AG09319 (cell line): ENCODE measurements at places on chromosomes 2 and 18.
A peak's percentile ranks its signal among the peaks of the same experiment; 100 is the strongest.

DNA sequence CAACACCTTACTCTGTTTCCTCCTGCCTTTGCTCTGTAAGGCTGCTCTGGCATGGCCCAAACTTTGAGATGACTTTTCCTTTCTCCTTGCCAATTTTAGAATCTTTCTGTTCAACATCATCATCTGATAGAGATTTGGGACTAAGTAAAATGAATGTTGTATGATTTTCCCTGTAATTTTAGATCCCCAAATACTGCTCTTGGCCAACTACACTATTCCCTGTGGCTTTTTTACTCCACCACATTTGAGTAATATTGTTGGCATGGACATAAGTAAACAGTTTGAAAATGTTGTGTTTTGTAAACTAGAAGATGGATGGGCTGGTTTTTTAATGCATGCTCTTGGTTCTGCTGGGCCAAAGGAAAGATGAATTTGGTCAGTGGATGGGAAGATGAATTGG, 12.1 kb downstream of the LTBP1 start:
- no peak for DNase-seq

GRCh38 chr18:50687491-50687890, 127.6 kb downstream of the MAPK4 start:
- DNase-seq = no peak

DNA sequence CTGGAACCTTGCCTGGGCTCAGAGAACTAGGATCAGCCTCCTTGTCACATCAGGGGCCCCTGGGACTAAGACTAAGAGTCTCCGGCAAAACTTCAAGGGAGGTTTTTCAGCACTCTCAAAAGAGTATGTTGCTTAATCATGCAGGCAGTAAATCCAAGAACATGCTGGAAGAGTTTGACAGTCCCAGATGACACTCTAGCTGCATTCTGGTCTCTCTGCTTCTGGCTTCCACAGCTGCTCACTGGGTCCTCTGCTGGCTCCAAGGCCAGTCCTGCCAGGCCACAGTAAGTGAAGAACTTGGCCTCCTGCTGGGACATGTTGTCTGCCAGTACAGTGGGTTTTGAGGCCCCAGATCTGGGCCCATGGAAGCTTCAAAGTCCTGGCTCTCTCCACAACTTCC, 45.2 kb upstream of the IL1RL1 start:
- DNase-seq = no peak

DNA sequence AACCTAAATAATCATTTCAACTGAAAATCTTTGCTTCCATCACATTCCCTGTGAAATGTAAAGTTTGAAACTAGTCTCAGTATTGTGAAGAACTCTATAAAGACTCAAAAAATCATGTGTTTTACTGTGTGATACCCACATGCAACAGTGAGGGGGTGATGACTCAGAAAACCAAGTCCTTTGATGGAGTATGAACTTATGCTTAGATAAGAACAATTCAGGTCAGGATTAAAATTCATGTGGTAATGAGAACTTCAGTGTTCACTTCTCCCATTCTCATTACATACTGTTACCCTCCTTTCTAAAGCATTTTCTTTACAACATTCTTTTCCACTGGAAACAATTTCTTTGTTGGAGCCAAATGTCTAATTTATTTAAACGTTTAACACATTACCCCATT, 360.2 kb downstream of the FSIP2 start:
- DNase-seq = no peak

DNA sequence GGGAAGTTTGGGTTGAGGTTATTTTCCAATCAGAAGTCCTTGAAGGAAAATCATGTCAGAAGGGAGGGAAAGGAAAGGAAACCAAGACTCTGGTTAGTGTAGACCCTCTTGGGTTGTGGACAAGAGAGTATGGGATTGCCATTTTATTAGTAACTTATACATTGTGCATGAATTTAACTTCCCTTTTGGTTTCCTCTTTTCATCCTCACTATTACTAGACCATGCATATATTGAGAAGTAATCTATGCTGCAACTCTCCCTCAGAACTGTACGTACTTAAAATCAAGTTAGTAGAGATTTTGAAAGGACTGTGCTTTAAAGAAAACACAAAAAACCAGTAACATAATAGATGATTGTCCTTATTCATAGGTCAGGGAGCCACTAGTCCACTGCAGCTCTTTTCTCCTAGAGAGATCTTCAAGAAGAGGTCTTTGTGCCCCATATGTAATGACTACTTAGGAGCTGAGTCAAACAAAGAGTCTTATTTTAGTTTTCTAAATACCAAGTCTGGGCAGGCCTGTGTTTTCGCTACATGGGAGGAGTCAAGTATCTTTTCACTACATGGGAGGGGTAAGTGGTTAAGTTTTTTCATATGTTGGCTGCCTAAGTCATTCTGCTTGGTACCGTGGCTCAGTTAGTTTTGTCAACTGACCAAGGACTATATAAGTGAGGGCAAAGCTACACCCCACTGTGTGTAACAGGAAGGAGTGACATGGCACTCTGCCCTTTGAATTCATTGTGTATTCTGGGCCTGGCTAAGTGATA, 25.2 kb upstream of the FAM117B start:
- DNase-seq = no peak

DNA sequence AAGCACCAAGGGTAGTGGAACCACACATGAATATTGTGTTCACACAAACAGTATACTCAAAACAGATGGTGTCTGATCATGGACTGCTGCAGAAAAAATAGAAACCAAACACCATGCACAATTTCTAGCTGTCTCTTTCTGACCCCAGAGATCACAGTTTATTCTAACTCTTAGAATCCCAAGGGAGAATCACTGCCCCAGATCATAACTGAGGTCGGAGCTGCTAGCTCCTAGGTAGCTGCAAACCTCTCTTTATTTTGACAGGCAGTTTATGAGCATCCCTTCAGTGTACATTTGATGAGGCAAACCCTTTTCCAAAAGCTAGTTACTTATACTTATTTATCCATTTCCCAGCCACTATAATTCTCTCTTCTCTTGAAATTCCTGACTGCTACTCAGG, 439.1 kb upstream of the HNMT start:
- no peak for DNase-seq

GRCh38 chr2:99770876-99771275, 281.1 kb upstream of the REV1 start:
- no peak for DNase-seq

- no peak for DNase-seq
These were observed 34.2 kb downstream of the FAM178B start for GRCh38 chr2:96952016-96952750.

DNA sequence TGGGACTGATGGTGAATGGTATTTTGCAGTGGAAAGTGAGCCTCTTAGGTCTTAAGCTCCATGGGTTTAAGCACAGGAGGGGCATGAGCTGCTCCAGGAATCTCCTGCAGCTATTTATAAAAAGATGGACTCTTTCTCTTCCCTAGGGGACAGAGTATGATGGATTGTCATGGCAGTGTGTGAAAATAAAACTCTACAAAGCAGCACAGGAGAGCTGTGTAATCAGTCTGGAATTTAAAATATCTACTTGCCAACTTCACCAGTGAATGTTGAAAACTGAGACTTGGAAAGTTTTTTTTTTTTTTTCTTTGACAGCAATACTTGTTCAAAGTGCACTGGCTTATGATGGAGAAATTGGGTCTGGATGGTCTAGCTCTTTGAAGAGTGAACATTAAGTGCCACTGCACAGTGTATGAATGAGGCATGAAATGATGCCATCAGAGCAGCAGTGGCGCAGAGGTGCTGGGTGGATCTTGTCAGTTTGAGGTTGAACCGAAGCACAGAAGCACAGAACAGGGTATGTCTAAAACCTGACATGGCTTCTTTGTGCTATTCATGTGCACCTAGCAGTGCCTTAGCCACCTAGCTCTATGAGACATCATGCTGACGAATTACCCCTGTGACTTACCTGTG, 245.4 kb downstream of the PTPRM start:
- peak; percentile 30 for DNase-seq

- no peak for DNase-seq
These were observed 119.0 kb upstream of the ARHGAP28 start for GRCh38 chr18:6610466-6610865.

DNA sequence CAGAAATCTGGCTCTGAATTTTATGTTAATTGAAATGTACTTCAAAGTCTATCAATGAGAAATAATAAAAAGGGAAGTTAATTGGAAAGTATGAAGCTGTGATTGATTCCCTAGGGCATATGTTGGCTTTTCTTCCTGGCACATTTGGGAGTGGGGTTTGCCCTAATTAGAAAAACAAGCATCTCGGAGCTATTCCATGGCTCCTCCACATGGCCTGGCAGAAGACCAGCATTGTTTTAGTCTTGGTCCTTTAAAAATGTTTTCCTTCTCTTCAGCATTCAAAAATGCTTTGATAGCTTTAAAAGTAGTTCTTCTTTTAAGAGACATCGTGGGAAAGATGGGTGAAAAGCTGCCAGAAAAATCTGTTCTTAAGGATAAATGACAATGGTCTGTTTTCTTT, 445.5 kb upstream of the PKDCC start:
- DNase-seq = no peak

- no peak for DNase-seq
These were observed 152.1 kb downstream of the PXDN start for GRCh38 chr2:1591978-1592907.

- DNase-seq = no peak
These were observed 221.1 kb downstream of the INSIG2 start for GRCh38 chr2:118309257-118309945.

- no peak for DNase-seq
These were observed 158.6 kb upstream of the LTBP1 start for GRCh38 chr2:32788114-32788513.

GRCh38 chr2:69340101-69340775, 46.8 kb downstream of the GFPT1 start:
- no peak for DNase-seq

DNA sequence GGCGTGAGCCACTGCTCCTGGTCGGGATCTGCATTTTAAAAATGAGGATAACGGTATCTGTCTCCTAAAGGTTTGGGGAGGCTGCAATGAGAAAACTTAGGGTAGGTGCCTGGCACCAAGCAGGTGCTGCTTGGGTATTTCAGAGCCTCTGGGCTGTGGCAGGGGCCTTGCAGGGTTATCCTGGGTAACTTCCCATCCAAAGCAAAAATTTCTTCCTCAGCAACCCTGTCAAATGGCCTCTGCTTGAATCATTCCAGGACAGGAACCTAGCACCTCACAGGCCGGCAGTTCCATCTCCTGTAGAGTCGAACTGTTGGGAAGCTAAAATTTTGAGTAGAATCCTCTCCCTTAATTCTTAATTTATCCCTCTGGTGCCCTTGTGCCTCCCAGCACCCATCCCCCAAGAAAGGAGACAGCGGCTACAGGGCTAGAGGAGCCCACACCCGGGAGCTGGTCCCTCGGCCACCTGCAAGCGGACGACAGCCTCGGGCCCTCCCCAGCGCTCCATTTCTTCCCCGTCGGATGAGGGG, 868 bp downstream of the CGREF1 start:
- DNase-seq = no peak

GRCh38 chr2:3279236-3279960, 98.2 kb downstream of the EIPR1 start:
- no peak for DNase-seq

DNA sequence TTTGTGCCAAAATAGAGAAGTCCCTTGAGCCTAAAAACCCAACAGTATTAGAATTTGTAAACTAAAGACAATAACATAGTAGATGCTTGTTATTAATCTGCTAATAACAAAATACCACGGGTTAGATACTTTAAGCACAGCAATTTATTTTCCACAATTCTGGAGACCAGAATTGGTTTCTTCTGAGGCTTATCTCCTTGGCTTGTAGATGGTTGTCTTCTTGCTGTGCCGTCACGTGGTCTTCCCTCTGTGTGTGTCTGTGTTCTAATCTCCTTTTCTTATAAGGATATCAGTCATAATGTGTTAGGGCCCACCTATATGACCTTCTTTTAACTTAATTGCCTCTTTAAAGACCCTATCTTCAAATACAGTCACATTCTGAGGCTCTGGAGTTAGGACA, 260.1 kb downstream of the CYRIA start:
- no peak for DNase-seq

GRCh38 chr2:207126724-207127308, 38.9 kb downstream of the KLF7 start:
- no peak for DNase-seq

- DNase-seq = no peak
These were observed 502.0 kb downstream of the SLC4A3 start for GRCh38 chr2:220129391-220129790.

GRCh38 chr18:46431522-46432171, 225.4 kb downstream of the LOXHD1 start:
- no peak for DNase-seq

DNA sequence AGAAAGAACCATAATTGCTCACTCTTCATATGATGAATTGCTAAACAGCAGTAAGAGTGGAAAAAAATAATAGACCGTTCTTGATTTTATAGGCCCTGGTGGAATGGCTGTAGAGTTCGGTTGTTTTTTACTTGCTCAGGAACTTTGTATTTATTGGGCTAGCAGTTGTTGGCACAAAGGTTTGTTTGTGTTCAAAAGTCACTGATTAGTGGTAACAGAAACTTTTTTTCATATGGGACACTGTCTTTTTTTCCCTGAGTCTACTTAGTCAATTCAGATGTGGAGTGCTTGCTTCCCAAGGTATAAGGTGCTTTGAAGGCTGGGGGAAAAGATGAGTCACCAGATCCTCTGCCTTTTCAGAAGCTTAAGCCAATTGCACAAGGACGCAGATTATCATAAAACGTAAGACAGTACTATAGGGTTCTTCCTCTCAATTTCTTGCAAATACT, 25.8 kb downstream of the PHLPP1 start:
- DNase-seq = no peak

- DNase-seq = peak; percentile 8
These were observed 189.5 kb downstream of the TFCP2L1 start for GRCh38 chr2:121095257-121096080.

- no peak for DNase-seq
These were observed 41.6 kb upstream of the GORASP2 start for GRCh38 chr2:170887496-170887895.

- no peak for DNase-seq
These were observed 176.0 kb downstream of the CTIF start for GRCh38 chr18:48714873-48715272.

DNA sequence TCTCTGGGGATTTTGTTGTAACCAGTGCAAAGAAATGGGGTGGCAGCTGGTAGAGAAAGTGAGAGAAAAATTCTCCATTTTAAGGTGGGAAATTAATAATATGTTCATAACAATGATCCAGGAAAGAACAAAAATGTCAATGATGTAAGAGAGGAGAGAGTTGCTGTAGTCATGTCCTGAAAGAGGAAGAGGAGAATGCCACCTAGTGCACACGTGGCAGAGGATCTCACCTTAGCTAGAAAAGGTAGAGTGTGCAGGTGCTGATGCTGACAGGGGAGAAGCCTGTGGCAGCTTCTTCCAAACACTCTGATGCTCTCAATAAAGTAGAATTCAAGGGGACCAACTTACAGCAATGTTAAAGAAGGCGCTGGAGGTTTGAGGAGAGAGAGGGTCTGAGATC, 282.9 kb upstream of the PKDCC start:
- no peak for DNase-seq

DNA sequence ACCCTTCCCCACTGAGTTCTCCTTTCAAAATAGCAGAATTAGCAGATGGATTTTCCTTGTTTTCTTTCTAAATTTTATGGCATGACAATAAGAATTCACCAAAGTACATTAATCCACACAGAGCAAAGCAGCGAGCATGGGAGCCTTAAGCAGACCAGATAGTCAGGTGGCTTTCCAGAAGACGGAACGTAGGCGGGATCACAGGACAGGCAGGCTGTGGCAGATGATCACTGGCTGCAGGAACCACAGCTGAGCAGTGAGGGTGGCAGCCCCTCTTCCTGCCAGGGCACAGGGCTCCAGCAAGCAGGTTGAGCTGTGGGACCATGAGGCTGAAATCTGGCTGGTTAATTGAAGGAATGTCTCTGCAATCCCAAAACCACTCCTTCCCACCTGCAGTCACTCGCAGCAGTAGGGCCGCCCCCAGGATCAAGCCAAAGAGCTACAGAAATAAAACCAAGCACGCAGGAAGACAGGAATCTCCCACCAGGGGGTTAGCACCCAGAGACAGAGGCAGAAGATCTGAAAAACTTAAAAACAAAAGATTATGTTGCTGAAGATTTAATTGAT, 259.9 kb downstream of the EIPR1 start:
- no peak for DNase-seq
